Left cardiac atrium (tissue), 4 donors: ENCODE measurements at places on chromosomes 3 and 15. TPM values are rescaled to one million over a fixed set of nuclear protein-coding genes. Genes with fewer than 3 reads are reported as not detected.

Gene DNAJB11
- total RNA-seq, result 43.6 TPM

Gene UROC1
- not detected for total RNA-seq

Gene LRRC31
- not detected for total RNA-seq

Gene HEMK1
- 11.8 TPM for total RNA-seq

Gene KLHL6
- 1.7 TPM for total RNA-seq

Gene SCAP
- total RNA-seq, result 41.5 TPM

Gene C3orf49
- not detected for total RNA-seq

Gene CAND2
- 41.6 TPM for total RNA-seq

Gene ILDR1
- not detected for total RNA-seq

Gene B3GNT5
- 2.6 TPM for total RNA-seq

Gene USP19
- total RNA-seq, result 38.3 TPM

Gene GPR87
- not detected for total RNA-seq

Gene NECTIN3
- 12.2 TPM for total RNA-seq

Gene EHHADH
- total RNA-seq, result 15.3 TPM

Gene ITIH3
- total RNA-seq, result 0.55 TPM

Gene PPCDC
- total RNA-seq, result 5.9 TPM

Gene AP3B2
- 0.34 TPM for total RNA-seq

Gene SEC62
- 101 TPM for total RNA-seq

Gene IMPG2
- 0.18 TPM for total RNA-seq

Gene SAMMSON
- total RNA-seq, result not detected

Gene C3orf70
- total RNA-seq, result 3.1 TPM

Gene EFCC1
- total RNA-seq, result 2.3 TPM

Gene FBXW12
- total RNA-seq, result not detected

Gene SKOR1
- total RNA-seq, result 0.29 TPM

Gene GASK1A
- total RNA-seq, result 4.0 TPM

Gene KBTBD13
- 2.6 TPM for total RNA-seq

Gene ZNF80
- total RNA-seq, result not detected
